EH (cell line): ENCODE measurements at places on chromosomes 5 and 9.
A peak's percentile ranks its signal among the peaks of the same experiment; 100 is the strongest.

DNA sequence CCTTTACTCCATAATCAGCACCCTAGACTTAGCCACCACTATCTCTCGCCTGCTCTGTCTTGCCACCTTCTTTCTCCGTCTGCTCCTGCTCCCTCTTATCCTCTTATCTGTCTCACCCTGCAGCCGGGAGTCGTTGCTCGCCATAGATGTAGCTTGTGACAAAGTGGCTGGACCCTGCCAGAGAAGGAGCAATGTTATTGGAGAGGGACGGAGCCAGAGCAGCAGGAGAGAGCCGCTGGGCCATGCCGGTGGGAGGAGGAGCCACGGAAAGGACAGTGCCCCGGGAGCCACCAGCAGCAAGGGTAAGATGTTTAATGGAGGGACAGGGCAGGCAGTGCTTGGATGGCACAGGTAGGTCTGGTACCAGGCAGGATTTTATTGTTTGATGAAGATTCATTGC, 137.3 kb downstream of the SEC61B start:
- no peak for DNase-seq

DNA sequence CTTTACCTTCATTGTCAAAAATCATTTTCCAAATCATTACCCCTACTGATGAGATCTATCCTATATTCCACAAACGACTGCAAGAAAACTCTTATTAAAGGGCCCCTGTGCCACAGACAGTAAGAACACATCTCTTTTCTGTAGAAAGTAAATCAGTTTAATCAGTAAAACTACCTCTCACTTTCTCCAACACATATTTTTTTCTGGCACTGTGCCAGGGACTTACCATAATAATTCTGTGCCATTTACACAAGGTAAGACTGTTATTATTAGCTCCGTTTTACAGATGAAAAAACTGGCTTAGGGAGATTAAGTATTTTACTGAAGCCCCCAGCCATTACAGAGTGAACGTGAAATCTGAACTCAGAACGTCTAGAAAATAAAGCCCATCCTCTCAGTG, 587.0 kb upstream of the COX7C start:
- DNase-seq: no peak

GRCh38 chr5:691817-692528, 1.2 kb downstream of the TPPP start:
- DNase-seq: no peak

GRCh38 chr5:142356349-142356715, 31.5 kb upstream of the SPRY4 start:
- peak; percentile 86 for DNase-seq

GRCh38 chr9:136302527-136302926, 1.4 kb downstream of the CCDC187 start:
- DNase-seq: no peak

DNA sequence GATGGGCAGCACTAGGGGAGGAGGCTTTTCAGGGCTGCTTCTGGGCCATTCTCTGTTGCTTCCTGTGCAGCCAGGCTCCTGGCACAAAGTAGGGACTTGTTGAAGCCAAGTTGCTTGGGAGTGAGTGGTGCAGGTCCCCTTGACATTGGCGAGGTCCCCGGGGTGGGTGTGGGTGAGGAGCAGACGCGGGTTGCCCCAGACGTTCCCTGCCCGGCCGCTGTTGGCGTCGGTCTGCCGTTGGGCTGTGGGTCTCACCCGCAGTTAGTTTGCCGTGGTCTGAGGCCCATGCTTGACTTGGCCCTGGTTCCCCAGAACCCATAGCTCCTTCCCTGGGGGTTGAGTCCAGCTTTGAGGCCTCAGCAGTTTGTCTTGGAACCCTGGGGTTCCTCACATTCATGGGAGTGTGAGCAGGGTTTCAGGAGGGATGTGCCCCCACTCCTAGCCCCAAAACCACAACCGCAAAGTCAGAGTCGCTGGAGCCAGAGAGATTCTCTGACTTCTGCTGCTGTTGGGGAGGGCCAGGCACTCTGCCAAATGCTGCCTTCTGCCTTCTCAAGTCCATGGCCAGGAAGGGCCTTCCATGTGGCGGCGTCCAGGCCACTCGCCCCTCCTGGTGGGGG, 77.5 kb downstream of the RXRA start:
- peak; percentile 92 for DNase-seq

GRCh38 chr5:151881621-151882225, 42.9 kb downstream of the GLRA1 start:
- DNase-seq: no peak

GRCh38 chr5:142439207-142439860, 114.5 kb upstream of the SPRY4 start:
- no peak for DNase-seq

DNA sequence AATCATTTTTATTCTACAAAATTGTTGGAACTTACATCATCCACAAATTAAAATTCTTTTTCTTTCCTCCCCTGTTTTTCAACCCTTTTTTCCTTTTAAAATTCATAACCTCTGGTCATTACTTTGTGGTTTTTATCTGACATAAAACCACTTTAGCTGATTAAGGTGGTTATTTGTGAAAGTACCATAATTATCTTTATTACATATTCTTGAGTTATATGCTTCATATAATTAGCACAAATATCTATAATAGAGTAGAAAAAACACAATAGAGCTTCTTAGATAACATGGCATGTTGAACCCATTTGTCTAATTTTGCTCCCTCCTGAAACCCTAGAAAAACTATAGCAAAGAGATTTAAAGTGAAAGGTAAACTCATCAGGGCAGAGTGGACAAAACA, 22.9 kb upstream of the PPIC start:
- DNase-seq: no peak

GRCh38 chr9:114836769-114837168, 30.9 kb upstream of the TNFSF15 start:
- DNase-seq: peak; percentile 12

GRCh38 chr5:5353681-5354080, 68.8 kb upstream of the ICE1 start:
- no peak for DNase-seq

GRCh38 chr9:82436475-82436874, 447.9 kb downstream of the SPATA31D1 start:
- peak; percentile 43 for DNase-seq

DNA sequence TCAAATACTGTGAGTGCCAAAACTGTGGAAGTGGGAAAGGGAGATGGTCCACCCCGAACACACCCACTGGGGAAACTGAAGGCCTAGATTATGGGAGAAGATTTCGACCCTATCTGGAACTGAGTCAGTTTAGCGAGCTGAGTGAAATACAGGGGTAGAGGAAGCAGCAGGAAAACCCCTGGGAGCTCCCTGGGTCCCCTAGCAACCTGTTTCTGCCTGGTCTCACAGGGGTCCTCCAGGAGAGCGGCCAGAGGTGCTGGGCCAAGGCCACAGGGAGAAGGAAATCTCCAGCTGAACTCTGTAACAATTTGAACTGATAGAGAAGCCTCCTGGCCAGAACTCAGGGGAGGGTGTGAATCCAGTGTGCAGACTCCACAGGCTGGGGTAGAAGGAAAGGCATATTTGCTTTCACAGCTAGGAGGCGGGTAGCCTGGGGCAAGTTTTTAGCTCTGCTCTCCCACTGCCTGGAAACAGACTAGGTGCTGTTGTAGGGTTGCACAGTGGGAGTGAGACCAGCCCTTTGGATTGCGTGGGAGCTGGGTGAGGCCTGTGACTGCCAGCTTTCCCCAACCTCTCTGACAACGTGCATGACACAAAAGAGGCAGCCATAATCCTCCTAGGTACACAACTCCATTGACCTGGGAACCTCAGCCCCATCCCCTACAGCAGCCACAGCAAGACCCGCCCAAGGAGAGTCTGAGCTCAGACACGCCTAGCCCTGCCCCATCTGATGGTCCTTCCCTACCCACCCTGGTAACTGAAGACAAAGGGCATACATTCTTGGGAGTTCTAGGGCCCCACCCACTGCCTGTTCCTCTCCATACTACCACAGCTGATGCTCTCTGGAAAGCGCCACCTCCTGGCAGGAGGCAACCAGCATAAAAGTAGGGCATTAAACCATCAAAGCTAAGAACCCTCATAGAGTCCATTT, 78.8 kb upstream of the GPBP1 start:
- DNase-seq: peak; percentile 25

DNA sequence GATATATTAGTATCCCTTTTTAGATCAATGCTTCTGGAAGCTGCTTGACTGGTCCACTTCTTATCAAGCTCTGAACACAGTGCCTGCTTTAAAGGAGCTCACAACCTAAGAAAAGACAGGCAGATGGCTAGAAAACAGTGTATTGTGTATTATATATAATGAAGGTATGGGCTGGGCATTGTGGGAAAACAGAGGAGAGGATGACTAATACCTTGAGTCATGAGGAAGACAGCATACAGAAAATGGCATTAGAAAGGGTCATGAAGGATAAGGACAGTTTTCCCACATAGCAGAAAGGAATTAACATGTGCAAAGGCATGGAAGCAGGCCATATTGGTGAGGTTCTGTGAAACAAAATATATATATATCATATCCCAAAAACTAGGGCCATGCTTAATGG, 309.6 kb downstream of the MLLT3 start:
- peak; percentile 68 for DNase-seq

GRCh38 chr5:9507974-9508373, 37.9 kb downstream of the SEMA5A start:
- DNase-seq: peak; percentile 84

DNA sequence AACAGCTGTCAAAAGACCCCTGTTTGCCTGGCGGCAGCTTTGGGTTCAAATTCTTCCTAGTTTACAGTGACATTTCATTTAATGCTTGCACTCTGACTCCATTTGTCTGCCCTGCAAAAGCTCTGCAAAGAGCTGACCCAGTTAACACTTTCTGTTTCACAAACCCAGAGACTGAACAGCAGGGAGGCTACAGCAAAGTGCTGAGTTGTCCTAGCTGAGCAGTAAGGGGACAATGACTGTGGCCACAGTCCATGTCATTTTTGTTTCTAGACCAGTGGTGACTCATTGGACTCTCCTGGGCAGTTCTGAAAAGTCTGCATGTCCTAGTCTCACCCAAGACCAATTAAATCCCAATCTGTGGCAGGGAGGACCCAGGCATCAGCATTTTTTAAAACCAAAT, 994.8 kb upstream of the WWC1 start:
- peak; percentile 25 for DNase-seq

- peak; percentile 29 for DNase-seq
Observed at GRCh38 chr5:77645158-77645994, 6.9 kb upstream of the OTP start.

DNA sequence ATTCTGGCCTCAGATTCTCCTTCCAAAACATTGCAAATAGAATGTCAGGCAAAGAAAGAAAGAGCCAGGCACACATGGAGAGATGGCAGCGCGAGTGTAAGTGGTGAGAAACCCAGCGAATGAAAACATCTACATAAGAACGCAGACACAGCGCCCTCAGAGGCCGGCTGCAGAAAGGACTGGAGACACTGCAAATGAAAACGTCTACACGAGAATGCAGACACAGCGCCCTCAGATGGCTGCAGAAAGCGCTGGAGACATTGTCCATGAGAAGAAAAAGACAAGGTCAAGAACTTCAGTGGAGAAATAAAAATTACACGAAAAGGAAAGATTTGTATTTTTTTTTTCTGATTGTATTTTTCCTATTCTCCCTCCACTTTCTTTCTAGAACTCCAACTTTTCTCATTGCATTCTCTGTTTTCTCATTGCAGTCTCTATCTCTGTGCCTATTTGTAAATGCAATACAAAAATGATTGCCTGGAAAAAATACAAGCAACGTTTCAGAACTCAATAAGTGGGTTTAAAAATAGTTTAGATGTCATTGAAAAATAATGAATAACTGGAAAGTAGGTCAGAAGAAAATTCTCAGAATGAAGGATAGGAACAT, 117.9 kb upstream of the LPCAT1 start:
- DNase-seq: peak; percentile 88

GRCh38 chr5:132319975-132320374, 25.8 kb downstream of the SLC22A4 start:
- DNase-seq: no peak

- peak; percentile 81 for DNase-seq
Observed at GRCh38 chr5:144191998-144192397, 21.3 kb downstream of the KCTD16 start.

GRCh38 chr5:96431376-96432187, 1.5 kb downstream of the PCSK1 start:
- DNase-seq: peak; percentile 32

GRCh38 chr5:162091336-162091735, 23.8 kb downstream of the GABRG2 start:
- DNase-seq: no peak

DNA sequence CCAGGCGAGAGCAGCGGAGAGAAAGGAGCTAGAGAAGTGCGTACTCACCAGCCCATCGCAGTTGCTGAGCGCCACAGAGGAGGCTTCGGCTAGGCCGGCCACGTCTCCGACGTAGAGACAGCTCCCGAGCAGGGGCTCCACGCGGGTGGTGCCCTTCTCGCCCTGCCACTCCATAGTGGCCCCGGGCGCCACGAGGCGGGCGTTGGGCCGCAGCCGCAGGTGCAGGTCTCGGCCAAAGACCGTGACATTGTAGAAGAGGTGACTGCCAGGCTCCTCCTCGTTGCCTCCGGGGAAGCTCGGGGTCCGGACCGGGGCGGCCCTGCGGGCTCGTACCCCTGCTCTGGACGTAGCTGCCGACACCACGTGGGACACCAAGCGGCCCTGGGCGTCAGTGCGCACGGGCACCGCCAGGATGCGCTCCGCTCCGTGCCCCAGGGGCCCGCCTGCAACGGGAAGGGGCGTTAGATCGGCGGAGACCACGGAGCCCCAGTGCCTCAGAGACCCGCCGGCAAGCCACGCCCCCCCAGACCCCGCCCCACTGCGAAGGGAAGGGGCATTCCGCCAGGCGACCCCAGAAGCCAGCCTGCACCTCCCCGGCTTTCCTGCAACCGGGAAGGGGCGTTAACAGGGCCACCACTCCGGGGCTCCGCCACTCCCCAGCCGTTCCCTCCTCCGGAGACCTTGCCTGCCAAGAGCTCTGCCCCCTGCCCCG, 1.4 kb downstream of the ADAMTS2 start:
- DNase-seq: peak; percentile 73

- DNase-seq: peak; percentile 37
Observed at GRCh38 chr9:127116957-127117356, 5.5 kb downstream of the ANGPTL2 start.

DNA sequence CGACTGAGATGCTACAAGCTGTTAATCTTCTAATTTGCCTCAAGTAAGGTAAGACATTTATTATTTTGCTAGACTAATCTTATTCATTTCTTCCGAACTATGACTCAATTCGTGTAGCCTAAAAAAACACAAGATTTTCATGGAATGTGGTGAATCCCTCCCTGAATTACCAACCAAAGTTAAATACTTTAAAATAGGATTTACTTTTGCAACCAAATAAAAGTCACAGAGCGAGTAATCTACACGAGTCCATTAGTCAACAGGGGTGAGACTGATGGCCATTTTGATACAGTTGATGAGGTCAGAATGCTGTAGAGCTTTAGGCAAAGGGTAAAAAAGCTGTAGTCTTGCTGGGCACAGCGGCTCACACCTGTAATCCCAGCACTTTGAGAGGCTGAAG, 13.1 kb upstream of the BNC2 start:
- DNase-seq: peak; percentile 68

DNA sequence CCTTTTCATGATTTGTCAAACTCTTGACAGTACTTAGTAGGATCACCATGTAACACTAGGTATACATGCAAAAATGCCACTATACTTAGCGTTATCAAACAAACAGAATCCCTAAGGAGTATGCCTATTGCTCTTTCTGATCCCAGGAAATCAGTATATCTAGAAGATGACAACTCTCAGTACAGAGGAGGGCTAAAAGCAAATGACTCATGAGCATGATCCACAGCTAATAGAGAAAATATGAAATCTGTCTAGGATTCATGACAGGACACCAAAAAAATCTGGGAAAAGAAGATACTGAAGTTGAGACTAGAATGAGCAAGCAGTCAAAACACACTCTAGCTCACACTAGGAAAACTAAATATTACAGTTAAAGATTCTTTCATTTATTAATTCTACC, 89.2 kb downstream of the RAPGEF6 start:
- DNase-seq: peak; percentile 81

- DNase-seq: no peak
Observed at GRCh38 chr9:122103985-122104384, 10.9 kb upstream of the TTLL11 start.
